Stimulated activated CD8-positive, alpha-beta memory T cell treated with anti-CD3 and anti-CD28 coated beads, Interleukin-2, amount 100 ng/mL, for 48 hours (primary cell): ENCODE measurements at places on chromosomes 6 and 20.

- DNase-seq = no peak
These were observed 111.3 kb downstream of the TNFAIP3 start for GRCh38 chr6:137978252-137978896.

DNA sequence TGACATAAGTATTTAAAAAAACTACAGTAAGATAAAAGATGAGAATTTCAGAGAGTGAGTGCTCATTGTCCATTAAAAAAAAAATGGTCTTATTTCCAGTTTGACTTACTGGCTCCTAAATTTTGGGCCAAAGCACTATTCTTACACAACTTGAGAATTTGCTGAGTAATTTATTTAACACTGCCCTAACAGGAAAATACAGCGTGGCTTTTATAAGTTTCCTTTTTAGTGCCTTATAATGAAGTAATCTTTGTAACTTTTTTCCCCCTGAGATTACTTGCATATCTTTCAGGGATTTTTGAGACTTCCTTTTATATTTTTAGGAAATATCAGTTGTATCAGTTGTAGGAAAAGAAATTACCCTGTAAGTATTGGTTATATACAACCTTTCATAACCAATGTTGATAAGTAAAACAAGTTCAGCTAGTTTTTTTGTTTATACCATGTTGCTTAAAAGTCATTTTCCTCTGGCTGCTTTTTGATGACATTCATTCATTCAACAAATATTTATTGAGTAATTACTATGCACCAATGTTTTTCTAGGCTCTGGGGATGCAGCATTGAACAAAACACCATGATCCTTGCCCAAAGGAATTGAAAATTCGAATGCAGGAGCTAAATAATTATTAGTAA is 106.4 kb upstream of the SGK1 start:
- no peak for DNase-seq

DNA sequence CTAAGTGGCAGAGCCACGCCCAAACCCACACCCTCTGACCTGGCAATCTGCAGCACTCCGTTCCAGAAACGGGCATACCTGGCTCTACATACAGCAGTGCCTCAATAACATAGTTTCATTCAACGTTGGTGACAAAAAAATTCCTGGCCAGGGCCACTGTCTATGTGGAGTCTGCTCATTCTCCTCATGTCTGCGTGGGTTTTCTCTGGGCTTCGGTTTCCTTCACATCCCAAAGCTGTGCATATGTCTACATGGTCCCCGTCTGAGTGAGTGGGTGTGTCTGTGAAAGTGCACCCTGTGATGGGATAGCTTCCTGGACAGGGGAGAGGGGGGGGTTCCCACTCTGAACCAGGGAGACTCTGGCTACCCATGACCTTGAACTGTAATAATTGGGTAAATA is 2.1 kb downstream of the KIAA0319 start:
- no peak for DNase-seq

- no peak for DNase-seq
These were observed 59.0 kb downstream of the QRSL1 start for GRCh38 chr6:106688177-106688951.

DNA sequence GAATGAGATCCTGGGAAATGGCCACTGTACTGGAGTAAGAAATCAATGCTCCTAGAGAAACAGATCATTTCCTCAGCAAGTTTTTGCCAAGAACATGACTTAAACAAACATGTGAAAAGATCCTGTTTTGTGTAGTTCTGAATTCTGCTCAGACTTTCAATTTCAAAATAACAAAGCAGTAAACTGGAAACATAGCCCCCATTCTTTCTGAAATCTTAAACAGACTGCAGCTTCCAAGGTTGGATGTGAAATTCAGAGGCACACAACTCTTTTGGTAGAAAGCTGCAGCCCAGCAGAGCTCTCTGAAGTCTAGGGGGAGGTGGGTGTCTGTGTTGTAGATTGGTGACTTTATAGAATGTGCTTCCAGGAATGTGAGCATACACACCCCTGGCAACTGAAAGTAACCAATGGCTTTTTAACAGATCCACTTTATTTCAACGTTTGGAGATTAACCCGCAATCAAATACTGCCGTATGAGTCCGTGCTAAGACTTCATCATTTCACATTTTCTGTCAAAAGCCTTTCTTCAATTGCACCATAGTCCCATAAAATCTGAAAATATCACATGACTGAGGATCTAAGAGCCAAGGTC is 86.4 kb downstream of the ATXN1 start:
- DNase-seq = no peak

DNA sequence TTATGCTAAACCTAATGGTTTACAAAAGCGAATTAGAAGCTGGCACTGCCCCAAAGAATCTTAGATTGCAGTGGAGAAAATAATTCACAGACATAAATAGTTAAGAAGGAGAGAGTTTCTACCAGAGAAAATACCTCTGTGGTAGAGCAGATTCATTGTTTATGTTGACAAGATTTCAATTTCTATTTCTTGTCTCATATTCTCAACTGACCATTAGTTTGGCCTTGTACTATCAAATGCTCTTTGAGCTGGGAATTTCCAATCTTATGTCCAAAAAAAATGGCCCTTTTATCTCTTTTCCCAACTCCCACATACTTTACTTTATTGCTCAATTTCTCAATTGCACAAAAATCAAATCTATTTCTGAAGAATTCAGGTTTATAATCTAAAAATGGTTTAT is 804.1 kb upstream of the CITED2 start:
- DNase-seq = no peak

DNA sequence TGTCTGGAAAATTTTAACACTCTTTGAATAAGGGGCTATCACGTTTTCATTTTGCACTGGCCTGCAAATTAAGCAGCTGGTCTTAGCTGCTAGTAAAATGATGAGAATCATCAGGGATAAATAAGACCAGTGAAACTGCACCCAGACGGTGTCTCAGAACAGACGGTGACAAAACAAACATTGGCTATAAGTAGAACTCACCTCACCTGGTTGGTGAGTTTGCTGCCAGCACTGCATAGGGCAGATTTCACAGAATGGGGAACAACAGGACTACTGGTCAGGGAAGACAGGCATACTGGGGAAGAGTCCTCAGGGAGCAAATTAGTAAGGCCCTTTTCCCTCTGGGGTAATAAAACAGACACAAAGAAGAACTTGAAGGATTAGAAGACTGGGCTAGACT is 175.9 kb upstream of the CITED2 start:
- no peak for DNase-seq

- DNase-seq = no peak
These were observed 58.9 kb downstream of the RREB1 start for GRCh38 chr6:7166410-7167293.

DNA sequence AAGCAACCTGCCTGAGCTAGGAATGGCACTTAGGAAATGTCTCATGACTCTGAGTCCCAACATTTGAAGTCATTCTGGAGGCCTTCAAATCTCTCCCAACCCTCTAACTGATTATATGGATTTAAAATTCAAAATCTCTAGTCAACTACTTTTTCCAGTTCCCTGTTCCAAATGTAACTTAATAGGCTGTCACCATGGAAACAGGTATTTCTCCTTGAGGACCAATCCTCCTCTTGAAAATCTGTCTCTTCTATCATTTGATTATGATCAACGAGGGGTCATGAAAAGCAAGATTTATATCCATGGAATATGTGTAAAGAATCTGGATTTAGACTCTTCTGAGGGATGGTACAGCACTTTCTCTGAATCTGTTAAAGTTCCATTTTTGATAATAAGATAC is 127.3 kb upstream of the DTNBP1 start:
- no peak for DNase-seq

GRCh38 chr20:33475381-33476152 is 14.3 kb upstream of the CBFA2T2 start:
- no peak for DNase-seq
